NCI-H1930 (cell line): ENCODE measurements at places on chromosomes 11 and 22.
A peak's percentile ranks its signal among the peaks of the same experiment; 100 is the strongest.

- no peak for DNase-seq
Measured at GRCh38 chr11:65425971-65426838, 3.6 kb downstream of the NEAT1 start.

DNA sequence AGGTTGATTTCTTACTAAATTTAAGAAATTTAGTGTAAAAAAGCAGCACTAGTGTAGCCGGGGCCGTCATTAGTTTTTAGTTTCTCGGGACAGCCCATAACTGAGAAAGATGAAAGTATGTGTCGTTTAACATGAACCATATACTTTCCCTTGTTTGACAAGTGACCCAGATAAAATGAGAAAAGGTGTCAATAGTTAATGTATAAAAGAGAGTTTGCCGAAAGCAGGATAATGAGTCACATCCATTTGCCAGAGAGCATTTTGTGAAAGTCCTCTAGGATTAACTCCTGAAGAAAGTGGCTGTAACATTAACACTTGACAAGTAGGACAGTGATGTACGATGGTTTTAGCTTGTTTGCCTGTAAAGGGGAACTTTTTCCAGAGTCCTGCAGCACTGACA is 13.5 kb downstream of the OR52K1 start:
- no peak for DNase-seq

DNA sequence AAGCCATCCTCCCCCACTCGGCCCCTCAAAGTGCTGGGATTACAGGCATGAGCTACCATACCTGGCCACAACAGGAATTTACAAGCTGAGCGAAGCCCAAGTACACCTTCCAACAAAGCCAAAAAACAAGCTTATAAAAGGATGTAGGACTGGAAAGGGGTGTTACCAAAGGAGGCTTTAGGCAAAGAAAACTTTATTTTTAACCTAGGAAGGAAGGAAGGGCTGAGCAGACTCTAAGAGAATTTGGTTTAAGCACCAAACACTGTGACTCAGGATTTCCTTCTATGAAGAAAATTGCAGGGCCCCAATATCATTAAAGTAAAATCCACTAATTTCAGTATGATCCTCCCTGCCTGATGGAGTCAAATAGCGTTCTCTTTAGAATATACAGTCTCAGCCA is 12.1 kb downstream of the DENND5A start:
- DNase-seq, result no peak

GRCh38 chr22:27483095-27483785 is 318.3 kb downstream of the MN1 start:
- DNase-seq, result no peak

DNA sequence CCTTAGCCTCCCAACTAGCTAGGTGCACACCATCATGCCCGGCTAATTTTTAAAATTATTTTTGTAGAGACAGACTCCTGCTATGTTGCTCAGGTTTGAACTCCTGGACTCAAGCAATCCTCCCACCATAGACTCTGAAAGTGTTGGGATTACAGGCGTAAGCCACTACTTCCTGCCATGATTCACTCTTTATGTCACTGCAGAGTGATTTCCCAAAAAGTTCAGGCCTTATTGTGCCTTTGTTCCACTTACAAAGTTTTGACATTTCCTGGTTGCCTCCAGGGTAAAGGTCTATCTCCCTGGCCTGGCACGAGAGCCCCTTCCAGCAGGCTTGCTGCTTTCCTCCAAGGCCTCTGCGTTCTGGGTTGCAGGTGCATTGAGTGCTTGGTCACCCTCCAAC is 44.6 kb upstream of the RIC3 start:
- no peak for DNase-seq

- no peak for DNase-seq
Measured at GRCh38 chr11:114279792-114280546, 16.2 kb upstream of the NNMT start.

GRCh38 chr11:118435290-118435892 is 901 bp upstream of the KMT2A start:
- DNase-seq, result peak; percentile 54

GRCh38 chr11:101478587-101479369 is 105.0 kb downstream of the TRPC6 start:
- DNase-seq, result no peak

DNA sequence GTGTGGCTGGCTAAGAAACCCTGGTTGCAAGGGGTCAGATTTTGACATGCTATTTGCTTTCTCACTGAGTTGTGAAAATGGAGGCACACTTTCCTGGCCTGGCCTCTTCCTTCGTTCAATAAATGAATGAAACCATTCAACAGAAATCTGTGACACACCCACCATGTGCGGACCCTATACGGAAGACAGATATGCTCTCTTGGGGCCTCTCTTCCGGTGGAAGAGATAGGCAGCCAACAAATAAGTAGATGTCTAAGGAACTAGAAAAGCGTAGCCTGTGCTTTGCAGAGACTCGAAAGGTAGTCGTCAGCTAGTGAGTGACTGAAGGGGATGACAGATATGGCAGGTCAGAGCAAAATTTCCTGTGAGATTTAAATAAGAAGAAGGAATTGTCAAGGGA is 5.3 kb downstream of the KCNQ1OT1 start:
- DNase-seq, result no peak

- DNase-seq, result peak; percentile 41
Measured at GRCh38 chr11:115324581-115325432, 179.4 kb downstream of the CADM1 start.

DNA sequence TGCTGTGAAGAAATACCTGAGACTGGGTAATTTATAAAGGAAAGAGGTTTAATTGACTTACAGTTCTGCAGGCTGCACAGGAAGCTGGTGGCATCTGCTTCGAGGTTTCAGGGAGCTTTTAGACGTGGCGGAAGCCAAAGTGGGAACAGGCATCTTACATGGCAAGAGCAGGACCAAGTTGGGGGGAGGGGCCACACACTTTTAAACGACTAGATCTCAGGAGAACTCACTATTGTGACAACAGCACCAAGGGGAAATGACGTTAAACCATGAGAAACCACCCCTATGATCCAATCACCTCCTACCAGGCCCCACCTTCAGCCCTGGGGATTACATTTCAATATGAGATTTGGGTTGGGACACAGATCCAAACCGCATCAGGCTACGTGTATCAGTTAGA is 11.1 kb upstream of the SCGB1D4 start:
- no peak for DNase-seq

GRCh38 chr22:43618517-43618916 is 193.6 kb downstream of the EFCAB6 start:
- no peak for DNase-seq

DNA sequence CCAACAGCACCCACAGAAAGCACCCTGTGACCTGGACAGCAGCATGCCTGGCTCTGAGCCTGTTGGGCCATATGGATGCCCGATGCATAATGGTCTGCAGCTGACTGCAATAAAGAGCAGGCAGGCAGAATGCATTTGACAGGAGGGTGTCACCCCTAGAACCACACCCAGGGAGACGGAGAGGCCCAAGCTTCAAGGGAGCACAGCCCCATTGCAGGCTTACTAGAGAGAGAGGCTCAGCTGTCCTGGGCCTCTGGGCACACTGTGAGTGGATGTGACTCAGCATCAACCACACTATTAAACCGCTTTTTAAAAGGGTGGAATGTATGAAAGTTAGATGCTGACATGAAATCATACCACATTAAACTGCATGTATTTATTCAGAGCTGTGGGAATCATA is 365.3 kb downstream of the CTTN start:
- no peak for DNase-seq

DNA sequence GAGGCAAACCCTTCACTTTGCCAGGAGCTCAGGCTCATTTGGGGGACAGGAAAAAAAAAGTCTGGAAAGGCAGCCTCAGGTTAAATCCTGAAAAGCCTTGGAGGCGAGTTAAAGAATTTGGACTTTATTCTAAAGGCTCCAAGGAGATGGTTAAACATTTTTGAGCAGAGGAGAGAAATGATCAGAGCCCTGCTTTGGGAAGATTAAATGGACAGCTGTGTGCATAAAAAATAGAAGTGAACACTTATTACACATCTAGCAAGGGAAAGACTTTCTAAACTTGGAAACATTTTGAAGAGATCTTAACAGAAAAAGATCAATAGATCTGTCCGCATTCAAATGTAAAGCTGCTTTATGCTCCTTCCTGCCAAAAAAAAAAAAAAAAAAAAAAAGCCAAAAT is 8.4 kb upstream of the RAB3IL1 start:
- DNase-seq, result no peak

DNA sequence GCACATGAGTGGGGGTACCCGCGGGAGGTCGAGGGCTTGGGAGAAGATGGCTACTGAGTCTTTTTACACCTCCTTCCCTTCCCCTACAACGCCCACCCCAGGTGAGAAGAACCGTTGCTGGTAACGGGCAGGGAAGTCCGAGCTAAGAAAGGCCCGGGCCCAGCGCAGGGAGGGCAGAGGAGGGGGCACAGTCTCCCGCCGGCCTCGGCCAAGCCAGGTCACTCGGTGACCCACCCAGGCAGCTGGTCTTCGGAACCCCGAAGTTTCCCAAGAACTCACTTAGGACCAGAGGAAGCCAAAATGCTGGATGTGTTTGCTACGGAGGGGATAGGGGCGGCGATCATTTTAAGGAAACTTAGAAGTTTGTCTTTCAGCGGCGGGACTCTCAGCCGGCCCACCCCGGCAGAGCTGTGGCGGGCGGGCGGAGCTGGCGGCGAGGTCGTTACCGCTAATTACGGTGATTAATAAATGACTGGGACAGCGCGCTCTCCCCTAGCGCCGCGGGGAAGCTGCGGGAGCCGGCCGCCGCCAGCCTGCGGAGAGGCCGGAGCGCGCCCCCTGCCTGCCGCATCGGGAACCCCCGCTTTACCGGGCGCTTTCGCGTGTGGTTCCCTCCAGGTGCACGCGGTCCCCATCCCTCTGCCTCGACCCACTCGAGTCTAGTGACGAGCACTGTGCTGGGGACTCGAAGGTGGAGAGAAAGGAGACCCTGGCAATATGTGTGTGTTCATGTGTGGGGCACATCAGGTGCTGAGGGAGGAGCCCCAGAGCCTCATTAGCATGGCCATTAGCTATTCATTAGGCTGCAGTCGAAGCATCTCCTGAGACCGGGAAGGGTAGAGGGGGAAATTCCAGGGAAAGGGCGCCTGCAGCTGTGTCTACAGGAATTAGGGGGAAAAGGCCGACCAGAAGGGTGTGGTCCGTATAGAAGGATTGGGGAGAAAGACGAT is 945 bp downstream of the ROBO3 start:
- peak; percentile 28 for DNase-seq

GRCh38 chr11:4677948-4678347 is 19.7 kb downstream of the OR51E2 start:
- no peak for DNase-seq

DNA sequence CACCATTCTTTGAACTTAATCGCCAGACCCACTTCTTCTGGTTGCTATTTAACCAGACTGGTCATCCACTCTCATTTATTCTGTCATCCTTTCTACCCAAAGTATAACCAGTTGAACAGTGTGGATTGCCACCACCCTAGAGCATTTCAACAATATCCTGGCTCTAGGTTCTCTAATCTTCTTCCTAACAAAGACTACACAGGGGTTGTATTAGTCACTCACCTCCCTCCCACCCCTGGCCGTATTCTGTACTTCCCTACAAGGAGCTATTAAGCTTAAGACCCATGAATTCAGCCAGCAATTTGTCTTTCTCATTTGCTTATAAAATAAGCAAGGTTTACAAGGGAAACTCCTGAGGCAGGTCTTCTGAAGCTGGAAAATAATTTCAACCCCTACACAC is 46.9 kb upstream of the CEP126 start:
- DNase-seq, result no peak

- no peak for DNase-seq
Measured at GRCh38 chr11:19059833-19060232, 684 bp downstream of the MRGPRX2 start.

- no peak for DNase-seq
Measured at GRCh38 chr11:36148701-36149100, 140.5 kb downstream of the COMMD9 start.

GRCh38 chr11:33687733-33688479 is 12.7 kb downstream of the C11orf91 start:
- no peak for DNase-seq

GRCh38 chr11:78424334-78425270 is 7.0 kb upstream of the GAB2 start:
- no peak for DNase-seq

DNA sequence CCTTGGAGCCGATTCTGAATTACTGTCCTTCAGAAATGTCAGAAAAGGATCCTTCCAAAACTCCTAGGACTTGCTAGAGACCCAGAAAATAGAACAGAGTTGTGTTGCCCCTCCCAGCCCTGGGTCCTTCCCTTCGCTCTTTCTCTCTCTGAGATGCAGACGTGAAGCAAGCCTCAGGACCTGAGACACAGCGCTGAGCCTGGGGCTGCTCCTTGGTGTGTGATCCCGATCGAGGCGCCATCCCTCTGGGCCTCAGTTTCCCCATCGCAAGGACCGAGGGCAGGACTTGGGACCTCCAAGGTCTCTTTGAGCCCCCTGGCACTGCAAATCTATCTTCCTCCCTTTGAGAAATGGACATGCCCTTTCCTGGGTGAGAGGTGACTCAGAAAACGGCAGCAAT is 533.5 kb downstream of the TBC1D22A start:
- no peak for DNase-seq

GRCh38 chr11:110432713-110433392 is 3.1 kb downstream of the FDX1 start:
- no peak for DNase-seq

- no peak for DNase-seq
Measured at GRCh38 chr11:94791216-94791889, 23.2 kb downstream of the AMOTL1 start.

DNA sequence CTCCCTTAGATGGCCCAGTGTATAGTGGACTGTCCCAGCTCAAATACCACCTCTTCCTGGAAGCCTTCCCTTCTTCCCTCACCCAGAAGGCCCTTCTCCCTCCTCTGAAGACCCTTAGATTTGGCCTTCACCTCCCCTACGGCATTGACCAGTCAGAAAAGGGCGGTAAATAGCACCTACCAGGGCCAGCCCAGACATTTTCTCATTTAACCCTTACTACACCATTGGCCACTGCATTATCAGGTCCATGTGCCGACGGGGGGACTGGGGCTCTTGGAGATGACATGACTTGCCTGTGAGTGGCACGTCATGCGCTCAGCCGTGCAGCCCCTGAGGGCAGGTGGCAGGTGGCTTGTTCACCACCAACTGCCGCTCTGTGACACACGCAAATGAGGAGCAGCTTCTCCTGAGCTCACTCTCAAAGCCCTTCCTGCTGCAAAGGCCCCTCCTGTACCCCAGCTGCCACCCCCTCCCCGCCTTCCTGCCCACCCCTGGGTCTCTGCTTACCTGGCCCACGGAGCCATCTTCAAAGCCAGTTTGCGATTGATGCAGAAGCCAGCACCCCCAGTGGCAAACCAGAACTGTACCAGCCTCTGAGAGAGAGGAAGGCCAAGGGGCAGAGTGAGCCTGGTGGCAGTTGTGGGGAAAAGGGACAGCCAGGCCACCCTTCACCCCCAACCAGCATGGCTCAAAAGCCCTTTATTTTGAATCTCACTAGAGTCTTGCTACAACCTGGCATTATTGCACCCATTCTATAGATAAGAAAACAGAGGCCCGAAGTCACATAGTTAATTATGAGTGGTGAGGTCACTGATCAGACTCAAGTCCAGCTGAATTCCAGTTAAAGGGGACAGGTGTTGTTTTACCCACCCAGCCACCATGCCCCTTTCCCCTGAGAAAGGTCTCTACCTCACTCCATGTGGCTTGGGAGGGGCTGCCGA is 9.5 kb downstream of the MFNG start:
- DNase-seq, result no peak
